T47D (cell line): ENCODE measurements at places on chromosomes 13 and 19.

DNA sequence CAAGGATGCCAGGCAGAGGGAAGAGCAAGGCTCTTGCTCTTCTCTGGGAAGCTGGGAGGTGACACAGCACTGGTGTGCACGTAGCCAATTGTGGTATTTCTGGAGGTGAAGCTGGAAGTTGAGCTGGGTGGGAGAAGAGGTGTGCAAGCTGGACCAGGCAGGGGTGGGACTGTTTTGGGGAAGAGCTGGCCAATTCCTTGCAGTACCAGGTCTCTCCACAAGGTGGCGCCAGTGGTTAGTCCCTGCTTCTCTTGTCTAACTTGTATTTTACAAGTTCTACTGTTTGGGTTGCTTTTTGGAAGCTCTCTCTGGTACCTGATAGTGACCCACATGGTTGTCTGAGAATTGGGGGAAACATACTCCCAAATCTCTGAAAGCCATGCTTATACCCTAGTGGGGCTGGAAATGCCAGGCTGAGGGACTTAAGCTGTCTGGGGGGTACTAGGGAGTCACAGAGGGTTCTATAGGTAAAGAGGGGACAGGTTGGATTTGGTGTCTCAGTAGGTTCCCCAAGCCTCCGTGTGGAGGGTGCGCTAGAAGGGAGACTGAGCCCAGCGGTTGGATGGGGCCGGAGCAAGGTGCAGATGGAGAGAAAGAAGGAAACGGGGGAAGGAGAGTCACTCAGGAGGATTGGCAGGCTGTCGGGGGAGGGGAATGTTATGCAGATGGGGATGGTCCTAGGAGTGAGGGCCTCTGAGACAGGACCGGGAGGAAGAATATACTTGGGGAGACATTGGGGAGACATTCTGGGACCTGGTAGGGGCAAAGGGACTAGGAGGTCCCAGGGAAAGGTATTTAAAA is 3.0 kb downstream of the HPN start:
- peak; percentile 66 for DNase-seq

- no peak for DNase-seq
These were observed 94.5 kb downstream of the ANKRD10 start for GRCh38 chr13:110820322-110820721.

DNA sequence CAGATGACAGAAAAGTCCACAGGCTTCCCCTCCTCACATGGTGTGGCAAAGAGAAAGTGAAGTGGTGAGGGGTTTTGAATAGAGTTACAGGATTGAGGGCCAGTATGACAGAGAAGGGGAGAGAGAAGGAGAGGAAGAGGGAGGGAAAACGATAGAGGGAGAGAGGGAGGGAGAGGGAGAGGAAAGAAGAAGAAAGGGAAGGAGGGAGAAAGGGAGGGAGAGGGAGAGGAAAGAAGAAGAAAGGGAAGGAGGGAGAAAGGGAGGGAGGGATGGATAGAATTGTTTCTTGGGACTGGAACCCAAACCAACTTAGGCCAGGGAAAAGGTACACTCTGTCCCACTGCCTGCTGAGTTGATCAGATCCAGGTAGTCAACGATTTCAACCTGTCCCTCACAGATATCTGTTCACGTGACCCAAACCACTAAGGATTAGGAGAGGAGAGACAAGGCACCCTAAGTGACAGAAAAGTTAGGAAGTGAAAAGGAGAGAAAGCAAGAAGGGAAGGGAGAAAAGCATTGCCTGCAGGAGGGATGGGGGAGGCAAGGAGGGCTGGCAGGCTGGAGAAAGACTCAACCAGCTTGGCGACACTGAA is 8.1 kb upstream of the IGFL3 start:
- no peak for DNase-seq

GRCh38 chr13:95206116-95206515 is 95.1 kb downstream of the ABCC4 start:
- no peak for DNase-seq

GRCh38 chr13:23392925-23393645 is 40.4 kb downstream of the SACS start:
- no peak for DNase-seq

DNA sequence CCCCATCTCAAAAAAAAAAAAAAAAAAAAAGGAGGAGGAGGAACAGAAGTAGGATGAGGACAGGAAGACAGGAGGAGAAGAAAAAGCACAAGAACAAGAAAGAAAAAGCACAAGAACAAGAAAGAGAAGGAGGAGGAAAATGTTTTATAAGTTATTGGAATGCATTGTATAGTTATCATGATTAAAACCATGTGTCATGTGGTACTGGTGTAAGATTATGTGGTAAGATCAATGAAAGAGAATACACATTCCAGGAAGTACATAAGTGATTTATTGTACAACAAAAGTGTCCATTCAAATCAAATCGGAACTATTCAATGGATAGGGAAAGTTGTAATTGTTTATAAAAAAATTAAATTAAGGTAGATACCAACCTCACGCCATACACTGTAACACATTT is 167.7 kb downstream of the MZT1 start:
- no peak for DNase-seq

GRCh38 chr13:95471960-95472359 is 80.6 kb upstream of the CLDN10 start:
- DNase-seq = no peak

- no peak for DNase-seq
These were observed 263.7 kb upstream of the PCDH9 start for GRCh38 chr13:67493835-67494234.

DNA sequence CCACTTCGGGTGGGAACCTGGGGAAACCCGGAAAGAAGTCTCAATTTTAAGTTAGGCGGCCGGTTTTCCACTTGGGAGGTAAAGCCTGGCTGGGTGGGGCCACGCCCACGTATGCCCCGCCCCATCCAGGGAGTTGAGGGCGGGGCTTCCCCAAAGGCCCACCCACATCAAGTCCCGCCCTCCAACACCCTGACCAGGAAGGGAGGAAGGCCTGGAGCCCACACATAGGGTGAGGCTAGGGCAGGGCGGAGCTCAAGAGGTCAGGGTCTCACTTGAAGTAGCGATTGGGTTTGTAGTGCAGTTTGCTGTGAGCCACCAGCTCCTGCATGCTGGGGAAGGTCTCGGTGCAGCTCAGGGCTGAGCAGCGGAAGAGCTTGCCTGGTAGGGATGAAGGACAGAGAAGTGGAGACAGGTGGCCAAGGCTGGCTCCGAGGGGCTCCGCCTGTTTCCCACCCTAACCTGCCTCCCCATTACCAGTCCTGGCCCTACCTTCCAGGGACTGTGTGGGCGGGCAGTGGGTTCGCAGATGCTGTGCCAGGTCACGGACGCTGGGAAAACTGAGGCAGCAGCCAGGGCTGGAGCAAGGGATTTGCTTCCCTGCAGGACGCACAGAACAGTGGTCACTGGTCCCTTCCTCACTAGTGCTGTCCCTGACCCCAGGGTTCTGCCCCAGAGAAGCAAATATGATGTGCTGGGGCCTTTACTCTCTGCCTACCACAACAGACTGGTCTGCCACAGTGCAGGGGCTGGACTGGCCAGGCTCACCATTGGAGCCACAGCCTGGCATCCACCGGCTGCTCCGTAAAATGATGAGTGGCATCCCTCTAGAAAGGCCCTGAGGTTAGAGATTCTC is 1.6 kb downstream of the ZNF414 start:
- peak; percentile 79 for DNase-seq
